ENCODE measurements at places on chromosomes 5 and 9. TPM values are rescaled to one million over a fixed set of nuclear protein-coding genes. Genes with fewer than 3 reads are reported as not detected.

- no peak for DNase-seq
These were observed 135.9 kb upstream of the FBN2 start for GRCh38 chr5:128673970-128674369.

GRCh38 chr9:128002959-128003358 lies 22.2 kb upstream of the EEIG1 start:
- peak; percentile 70 for DNase-seq

- DNase-seq = no peak
These were observed 59.3 kb downstream of the SLC22A5 start for GRCh38 chr5:132428484-132429462.

- no peak for DNase-seq
These were observed 10.9 kb downstream of the PPARGC1B start for GRCh38 chr5:149740866-149741459.

The PCDHAC1 gene
- 0.88 TPM for total RNA-seq

The KIAA0825 gene
- total RNA-seq = 2.7 TPM

The IL13 gene
- not detected for total RNA-seq

- no peak for DNase-seq
These were observed 32.8 kb downstream of the TMEM161B start for GRCh38 chr5:88235828-88236227.

GRCh38 chr5:18270635-18271338 lies 636.5 kb downstream of the TAF11L14 start:
- DNase-seq = no peak

DNA sequence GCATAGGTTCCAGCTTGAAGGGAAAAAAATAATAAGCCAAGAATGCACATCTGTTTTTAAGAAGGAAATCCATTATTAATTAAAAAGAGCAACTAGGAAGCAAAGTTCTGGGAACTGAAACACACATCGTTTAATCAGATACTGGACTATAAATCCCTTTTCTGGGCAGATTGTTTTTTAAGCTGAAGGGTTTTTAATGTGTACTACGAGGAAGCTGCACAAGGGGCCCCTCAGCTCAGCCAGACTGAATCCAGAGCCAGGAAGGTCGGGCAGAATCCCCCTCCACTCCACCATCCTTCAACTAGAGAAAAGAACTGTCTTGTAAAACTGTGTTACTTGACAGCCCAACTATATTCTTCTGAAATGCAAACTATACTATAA lies 49.2 kb downstream of the ROR2 start:
- no peak for DNase-seq

The HCN1 gene
- total RNA-seq = 0.09 TPM

- DNase-seq = no peak
These were observed 4.4 kb upstream of the GNG10 start for GRCh38 chr9:111657051-111657450.

GRCh38 chr5:137304226-137304874 lies 194.8 kb downstream of the SPOCK1 start:
- peak; percentile 60 for DNase-seq

The SOHLH1 gene
- total RNA-seq = not detected

GRCh38 chr9:75713335-75713734 lies 177.1 kb upstream of the PCSK5 start:
- DNase-seq = no peak

The OTP gene
- total RNA-seq = not detected

DNA sequence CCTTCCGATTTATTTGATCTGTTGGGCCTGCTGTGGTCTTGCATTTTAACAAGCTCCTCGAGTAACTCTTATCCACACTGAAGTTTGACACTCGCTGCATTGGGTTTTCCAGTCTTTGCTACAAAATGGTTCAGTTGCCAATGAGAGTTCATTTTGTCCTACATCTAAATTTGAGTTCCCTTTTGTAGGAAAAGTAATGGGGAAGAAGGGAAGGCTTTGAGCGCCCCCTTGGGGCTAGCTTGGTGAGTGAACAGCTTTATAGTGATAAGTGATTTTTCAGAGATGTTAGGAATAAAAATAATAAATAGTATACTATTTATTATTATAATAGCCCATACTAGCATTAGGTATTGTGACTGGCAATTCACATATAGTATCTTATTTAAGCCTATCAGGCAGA lies 89.9 kb upstream of the GNAQ start:
- DNase-seq = peak; percentile 39

- DNase-seq = no peak
These were observed 28.0 kb upstream of the SIL1 start for GRCh38 chr5:139226131-139226530.

DNA sequence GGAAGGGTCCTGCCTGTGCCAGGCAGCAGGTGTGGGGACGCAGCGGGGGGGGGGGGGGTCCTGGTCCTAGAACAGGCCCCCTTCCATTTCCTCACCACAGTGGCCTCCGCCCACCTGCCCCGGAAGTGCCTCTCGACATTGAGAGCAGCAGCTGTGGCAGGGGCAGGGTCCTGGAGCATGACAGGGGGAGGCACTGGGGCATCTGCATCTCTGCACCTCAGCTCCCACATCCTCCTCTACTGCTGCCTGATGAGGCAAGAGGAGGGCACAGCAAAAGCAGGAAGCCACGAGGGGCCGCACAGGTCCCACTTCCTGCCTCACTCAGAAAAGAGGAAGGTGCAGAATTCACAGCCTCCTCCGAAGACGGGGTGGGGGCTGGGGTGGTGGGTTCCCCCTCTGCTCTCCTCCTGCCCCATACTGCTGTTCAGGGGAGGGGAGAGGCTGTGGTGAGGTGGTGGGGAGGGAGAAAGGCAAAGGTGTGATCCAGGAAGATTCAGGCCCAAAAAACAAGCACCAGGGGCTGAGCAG lies 14.8 kb downstream of the AKNA start:
- DNase-seq = peak; percentile 67

DNA sequence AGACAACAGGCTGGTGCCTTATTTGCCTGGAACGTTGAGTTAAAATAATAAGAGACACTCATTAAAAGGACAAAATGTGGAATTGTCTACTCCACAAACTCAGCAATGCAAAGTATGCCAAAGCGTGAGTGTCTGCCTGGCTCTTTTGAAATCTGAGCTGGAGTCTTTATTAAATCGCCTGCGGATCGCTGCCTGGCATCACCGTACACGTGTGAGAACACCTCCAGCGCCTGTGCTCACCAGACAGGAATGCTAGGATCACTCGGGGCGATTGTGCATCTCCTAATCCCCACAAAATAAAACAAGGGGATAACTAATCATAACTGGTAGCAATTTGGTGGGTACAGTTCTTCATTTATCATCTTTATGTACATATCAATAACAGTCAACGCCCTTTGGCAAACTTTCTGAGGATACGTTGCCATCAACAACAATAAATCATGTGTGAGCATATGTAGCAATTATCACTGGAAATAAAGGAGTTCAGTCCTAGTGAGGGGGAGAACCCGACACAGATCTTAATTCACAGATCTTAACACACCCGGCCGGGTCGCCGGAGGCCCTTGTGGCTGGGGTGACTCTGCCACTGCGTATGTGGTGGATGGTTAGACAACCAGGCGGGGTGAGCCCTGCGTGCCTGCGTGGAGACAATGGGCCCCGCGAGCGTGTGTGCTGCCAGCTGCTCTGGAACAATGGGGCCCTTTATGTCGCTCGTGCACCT lies 284.9 kb upstream of the IRX1 start:
- no peak for DNase-seq

DNA sequence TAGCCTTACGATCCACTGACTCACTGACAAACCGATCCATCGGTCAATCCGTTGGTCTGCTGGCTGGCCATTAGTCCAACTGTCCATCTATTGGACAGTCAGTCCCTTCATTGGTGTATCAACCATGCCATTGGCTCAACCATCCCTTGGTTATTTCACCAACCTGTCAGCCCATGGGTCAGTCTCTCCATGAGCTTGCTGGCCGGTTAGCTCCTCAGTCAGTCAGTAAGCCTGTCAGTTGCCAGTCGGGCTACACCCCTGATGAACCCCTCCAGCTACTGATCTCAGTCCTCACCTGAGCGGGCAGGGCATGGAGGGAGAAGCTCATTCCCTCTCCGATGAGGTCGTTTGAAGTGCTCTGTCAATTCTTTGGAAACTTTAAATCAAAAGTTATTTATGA lies 166.5 kb downstream of the FGF18 start:
- no peak for DNase-seq

The SMIM27 gene
- total RNA-seq = 26.5 TPM

DNA sequence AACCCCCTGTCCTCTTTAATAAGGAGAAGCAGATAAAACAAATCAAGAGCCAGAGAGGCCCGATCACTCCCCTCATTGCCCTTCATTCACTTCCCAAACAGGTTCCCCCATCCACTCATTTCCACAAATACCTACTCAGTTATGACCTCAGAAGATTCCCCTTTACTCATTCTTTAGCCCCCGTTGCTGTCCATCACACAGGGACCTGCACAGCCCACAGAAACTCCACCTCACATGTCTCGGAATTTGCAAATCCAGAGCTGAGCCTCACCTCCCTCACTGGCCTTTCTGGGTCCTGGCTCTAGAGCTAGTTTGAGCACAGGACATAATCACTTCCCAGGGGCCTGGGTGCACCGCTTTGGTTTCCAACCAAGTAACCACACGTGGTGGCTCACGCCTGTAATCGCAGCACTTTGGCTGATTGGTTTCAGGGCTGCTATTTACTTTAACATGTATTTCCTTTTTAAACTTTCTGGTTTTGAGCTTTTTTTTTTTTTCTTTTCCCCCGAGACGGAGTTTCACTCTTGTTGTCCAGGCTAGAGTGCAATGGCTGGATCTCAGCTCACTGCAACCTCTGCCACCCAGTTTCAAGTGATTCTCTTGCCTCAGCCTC lies 17.8 kb downstream of the ATP6V0E1 start:
- DNase-seq = no peak

All from heart left ventricle (tissue), 16 donors.